ENCODE measurements at places on chromosomes 11 and 22.
A peak's percentile ranks its signal among the peaks of the same experiment; 100 is the strongest.

DNA sequence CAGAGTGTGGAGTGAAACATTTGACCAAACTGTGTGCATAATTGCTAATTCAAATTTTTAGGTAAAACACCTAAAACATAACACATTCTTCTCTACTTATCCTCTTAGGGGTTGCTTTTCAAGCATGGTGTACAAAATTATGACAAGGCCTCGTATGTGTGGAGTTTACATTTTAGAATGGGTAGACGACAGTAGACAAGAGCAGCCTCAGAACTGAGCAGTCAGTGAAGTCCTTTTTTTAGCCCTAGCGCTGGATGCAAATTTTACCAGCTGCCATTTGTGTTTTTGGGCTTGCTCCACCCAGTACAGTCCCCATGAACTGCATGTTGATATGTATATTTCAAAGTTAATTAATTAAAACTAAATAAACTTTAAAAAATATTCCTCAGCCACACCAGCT is 64.7 kb upstream of the TOP3B start:
- DNase-seq = no peak

- no peak for DNase-seq
Observed at GRCh38 chr11:69252490-69252837, 41.5 kb upstream of the MYEOV start.

DNA sequence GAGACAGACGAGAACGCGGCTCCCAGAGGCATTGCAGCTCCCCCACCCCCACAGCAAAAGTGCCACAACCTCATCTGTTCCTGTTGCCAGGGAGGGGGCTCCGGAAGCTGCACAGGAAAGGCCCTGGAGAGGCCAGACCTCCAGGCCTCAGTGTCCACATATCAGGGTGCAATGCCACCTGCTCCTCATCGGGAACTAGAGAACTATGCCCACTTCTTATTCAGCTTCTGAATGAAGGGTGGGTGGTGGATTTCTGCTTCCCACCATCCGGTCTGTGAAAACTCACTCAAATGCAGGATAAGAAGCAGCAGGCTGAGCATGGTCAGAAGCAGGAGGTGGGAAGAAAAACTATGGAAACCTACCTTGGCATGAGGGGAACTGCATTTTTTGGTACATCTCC is 105.9 kb downstream of the MED15 start:
- no peak for DNase-seq

- DNase-seq = no peak
Observed at GRCh38 chr22:34847072-34847471, 218.9 kb upstream of the ISX start.

DNA sequence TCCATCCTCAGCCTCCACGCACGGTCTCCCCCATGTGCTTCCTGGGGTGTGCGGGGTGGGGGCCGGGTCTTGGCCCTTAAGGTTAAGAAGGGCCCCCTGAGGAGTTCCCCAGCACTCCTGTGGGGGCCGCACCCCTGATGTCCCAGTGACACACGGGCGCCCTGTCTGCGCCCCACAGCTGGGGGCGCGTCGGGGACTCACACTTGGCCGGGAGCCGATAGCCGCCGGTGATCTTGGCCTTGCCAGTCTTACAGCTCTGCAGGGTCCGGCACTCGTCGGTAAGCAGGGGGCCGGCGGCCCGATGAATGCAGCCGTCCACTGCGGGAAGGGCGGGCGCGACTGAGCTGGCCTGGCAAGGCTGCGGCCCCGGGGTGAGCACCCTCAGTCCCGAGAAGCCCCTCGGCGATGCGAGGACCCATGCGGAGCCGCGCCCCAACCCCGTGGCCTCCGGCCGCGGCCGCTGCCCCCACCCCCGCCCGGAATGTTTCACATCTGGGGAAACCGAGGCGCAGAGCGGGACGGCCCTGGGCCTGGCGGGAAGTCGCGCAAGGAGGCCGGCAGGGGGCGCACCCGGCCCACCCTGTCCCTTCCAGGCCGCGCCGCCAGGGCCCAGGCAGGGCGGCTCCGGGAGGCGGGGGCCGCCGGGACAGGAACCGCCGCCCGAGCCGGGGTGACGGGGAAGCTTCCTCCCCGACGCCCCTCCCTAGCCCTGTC is 13.9 kb downstream of the OTUB1 start:
- peak; percentile 56 for DNase-seq

- no peak for DNase-seq
Observed at GRCh38 chr11:133991101-133991500, 34.3 kb upstream of the IGSF9B start.

DNA sequence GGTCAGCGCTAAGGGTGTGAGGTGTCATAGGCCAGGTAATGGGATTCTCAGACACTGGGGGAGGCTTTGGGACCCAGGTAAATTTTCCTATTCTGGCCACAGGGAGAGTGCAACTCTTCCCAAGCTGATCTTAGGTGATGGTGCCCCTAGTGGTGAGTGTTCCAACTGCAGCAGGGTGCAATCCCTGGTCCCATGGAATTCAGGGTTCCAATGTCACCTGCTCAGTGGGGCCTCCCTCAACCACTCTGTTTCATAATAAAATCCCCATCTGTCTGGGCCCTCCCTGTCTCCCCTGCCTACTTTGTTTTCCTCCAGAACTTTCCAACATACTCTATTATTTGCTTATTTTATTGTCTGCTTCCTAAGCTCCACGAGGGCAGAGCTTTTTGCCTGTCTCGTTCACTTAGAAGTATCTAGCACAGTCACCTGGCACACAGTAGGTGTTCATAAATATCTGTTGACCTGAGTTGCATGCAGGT is 2.9 kb upstream of the SGSM1 start:
- no peak for DNase-seq

DNA sequence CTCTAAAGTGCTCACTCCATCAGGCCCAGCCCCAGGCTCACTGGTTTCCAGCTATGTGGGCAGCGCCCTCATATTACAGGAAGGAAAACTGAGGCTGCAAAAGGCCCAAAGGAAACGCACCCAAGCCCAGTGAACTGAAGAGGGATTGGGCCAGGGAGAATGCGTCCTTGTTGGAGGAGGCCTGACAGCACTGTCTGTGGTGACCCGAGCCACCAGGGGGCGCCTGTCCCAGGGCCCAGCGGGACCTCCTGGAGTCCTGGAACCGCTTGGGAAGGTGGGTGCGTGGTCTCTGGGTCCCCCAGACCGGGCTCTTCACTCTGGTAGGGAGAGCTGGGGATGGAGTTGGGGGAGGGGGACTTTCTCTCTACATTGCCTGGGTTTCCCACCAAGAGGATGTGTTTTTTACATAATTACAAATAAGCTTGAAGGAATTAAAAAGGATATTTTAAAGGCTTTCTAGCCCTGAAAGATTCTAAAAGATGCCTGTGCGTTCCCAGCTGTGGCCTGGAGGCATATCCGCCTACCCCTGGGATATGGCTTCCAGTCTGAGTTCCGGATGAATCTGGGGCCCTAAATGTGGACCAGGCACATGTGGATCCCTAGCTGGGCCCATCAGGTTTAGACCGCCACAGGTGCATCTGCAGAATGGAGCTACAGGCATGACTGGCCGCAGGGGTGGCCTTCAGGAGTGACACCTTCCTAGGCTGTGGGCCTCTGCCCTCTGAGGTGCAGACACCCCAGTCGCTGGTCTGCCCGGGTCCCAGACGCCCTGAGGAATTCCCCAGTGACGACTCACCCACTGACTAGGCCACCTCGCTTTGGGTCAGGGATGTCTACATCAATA is 4.2 kb downstream of the SPI1 start:
- DNase-seq = peak; percentile 68

GRCh38 chr11:86803136-86804045 is 3.0 kb downstream of the PRSS23 start:
- DNase-seq = no peak

- DNase-seq = no peak
Observed at GRCh38 chr11:7306900-7307299, 55.2 kb downstream of the SYT9 start.

- DNase-seq = no peak
Observed at GRCh38 chr11:74462009-74462408, 5.3 kb downstream of the KCNE3 start.

- DNase-seq = no peak
Observed at GRCh38 chr11:27740362-27741013, 40.2 kb upstream of the BDNF start.
